ENCODE measurements at places on chromosomes 6 and 20.

DNA sequence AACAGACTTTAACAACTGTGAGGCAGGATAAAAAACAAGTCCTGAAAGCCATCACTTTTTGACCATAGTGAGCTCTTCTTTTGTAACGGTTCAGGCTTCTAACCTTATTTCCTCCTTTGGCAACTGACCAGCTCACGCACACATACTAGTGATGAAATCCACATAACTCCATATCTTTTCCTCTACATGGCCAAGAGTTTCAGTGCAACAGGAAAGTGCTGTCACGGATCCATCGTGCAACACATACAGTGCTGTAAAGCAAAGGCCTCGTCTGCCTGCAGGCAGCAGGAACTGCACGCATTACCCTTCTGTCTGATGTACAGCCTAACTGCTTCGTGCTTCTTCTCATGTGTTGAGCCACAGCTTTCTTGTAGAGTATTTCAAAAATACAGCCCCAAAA is 108.5 kb downstream of the EPM2A start:
- DNase-seq = no peak

GRCh38 chr20:37839955-37840354 is 63.0 kb upstream of the VSTM2L start:
- no peak for DNase-seq

GRCh38 chr6:571892-572291 is 85.0 kb downstream of the HUS1B start:
- no peak for DNase-seq

DNA sequence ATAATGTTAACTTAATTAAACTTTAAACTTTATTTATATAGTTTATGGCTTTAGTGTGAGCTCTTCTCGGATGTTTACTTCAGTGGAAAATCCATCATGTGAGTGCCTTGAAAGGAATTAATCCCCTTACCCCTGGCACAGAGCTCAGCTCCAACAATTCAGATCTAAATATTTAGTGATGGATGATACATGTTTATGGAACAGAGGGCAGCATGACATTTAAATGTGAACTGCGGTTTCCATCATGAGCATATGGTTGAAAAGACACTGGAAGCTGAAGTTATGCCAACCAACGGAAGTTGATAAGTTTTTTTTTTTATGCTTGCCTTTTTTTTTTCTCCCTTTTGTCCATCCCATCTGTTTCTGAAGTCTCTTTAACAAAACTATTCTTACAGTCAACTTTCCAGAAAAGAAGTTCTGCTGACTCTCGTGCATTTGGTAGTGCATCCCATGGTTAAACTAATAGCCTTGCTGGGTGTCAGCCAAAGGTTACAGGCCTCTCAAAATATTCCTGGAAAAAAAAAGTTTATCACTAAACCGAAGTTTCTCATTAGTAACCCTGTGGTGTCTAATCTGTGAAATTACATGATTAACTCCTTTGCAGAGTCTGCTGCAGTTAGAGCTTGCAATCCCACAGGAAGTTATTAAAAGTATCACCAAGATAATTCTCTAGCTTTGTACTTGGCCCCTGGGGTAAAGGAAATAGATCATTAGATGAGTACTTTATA is 243.9 kb upstream of the TCF21 start:
- no peak for DNase-seq

- DNase-seq = no peak
Observed at GRCh38 chr6:133817460-133818047, 71.4 kb upstream of the TCF21 start.

- DNase-seq = no peak
Observed at GRCh38 chr20:63917811-63918210, 22.9 kb downstream of the DNAJC5 start.

- DNase-seq = no peak
Observed at GRCh38 chr6:1313767-1314503, 2.0 kb downstream of the FOXQ1 start.

GRCh38 chr20:37299718-37300528 is 10.5 kb downstream of the MANBAL start:
- DNase-seq = no peak

- no peak for DNase-seq
Observed at GRCh38 chr20:4946986-4947385, 54.3 kb downstream of the SLC23A2 start.

DNA sequence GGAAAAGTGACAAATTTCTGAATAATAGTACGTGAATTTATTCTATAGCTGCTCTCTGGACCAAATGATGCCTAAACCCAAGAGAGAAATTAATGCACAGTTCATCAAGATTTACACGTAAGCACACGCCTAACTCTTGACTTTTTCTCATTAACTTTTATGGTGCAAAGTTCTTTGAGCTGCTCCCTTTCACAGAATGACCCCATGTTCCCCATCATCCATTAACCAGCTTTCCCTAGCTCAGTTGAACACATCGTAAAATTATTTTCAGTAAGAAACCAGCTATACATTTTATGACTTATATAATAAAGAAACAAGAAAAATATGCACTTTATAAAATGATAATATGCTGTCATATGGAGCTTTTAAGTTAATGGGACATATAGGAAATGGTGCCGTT is 54.3 kb downstream of the ID4 start:
- no peak for DNase-seq

GRCh38 chr6:25833136-25833535 is 1.3 kb upstream of the SLC17A1 start:
- no peak for DNase-seq

DNA sequence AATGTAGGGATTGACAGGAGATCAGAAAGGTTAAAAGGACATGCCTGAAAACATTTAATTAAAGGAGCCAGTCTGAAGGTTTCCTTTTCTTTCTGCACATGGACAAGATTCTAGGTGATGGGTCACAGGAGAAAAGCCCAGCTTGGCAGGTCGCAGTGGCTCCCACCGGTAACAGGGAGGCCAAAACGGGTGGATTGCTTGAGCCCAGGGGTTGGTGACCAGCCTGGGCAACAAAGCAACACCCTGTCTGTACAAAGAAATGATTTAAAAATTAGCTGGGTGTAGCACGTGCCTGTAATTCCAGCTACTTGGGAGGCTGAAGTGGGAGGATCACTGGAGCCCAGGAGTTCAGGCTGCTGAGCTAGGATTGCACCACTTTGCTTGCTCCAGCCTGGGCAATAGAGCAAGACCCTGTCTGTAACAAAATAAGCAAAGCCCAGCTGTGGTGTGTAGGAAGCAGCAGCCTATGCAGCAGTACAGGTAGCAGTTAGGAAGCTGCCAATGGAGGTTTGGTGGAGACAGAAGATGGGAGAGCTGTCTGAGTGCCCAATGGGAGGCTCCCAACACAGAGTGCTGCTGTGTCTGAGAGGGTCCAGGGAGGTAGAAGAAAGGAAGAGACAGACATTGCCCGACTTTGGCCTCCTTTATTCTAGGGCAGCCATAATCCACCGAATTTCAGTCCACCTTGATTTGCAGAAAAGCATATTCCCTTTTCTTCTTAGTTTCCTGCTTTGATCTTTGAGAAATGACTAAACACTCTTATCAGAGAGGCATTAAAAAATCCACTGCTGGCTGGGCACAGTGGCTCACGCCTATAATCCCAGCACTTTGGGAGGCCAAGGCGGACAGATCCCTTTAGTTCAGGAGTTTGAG is 7.1 kb upstream of the AP5S1 start:
- DNase-seq = no peak

- DNase-seq = no peak
Observed at GRCh38 chr6:38572186-38572813, 67.4 kb downstream of the BTBD9 start.

DNA sequence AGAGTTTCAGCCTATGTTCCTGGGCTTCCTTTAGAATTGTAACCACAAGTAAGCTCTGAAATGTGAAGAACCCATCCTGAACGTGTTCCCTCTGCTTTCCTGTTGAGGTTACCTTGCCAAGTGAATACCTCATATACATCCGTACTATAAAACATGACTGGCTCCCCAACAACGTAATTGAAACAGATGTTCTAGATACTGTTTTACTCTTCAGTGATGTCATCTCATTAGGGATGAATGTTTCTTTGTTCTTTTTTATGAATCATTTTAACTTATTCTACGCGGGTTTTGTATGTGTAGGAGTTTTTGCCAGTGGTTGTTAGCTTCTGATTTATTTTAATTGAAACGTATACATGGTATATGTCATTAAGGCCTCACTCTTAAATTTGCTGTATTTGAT is 166.8 kb downstream of the SAMD5 start:
- no peak for DNase-seq

- DNase-seq = no peak
Observed at GRCh38 chr6:119856136-119856535, 506.6 kb upstream of the MAN1A1 start.

DNA sequence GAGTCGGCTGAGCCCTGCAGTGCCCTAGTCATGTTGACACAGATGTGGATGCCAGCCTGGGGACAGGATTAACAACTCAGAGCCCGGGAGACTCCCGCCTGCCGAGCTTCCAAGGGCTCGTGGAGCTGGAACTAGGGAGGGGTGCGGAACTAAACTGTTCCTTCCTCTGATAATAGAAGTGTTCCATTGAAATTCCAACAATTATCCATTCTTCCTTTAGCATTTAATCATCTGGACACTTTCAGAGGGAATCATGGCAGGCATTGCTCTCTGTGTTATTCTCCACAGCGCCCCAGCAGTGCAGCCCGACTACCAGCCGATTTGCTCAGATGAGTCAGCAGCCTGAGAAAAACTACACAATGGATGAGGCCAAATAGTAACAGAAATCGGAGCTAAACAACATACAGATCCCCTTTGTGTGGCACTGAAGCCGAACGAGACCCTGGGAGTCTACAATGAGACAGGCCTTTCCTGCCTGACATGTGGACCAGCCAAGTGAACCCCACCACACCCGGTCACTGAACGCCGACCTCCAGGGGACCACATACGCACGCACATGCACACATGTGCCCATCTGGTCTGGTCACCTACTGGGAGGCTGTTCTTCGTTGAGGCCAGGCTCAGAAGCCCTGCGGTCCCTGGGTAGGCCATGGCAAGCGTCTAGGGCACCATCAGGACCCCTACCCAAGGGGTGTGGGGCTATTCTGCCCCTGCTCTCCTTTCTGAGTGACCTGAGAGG is 238.4 kb upstream of the AFDN start:
- no peak for DNase-seq

GRCh38 chr6:134132494-134133141 is 80.2 kb upstream of the SLC2A12 start:
- no peak for DNase-seq

- DNase-seq = no peak
Observed at GRCh38 chr6:149031859-149032598, 285.2 kb downstream of the UST start.

- DNase-seq = no peak
Observed at GRCh38 chr6:86949771-86950170, 12.4 kb downstream of the HTR1E start.

DNA sequence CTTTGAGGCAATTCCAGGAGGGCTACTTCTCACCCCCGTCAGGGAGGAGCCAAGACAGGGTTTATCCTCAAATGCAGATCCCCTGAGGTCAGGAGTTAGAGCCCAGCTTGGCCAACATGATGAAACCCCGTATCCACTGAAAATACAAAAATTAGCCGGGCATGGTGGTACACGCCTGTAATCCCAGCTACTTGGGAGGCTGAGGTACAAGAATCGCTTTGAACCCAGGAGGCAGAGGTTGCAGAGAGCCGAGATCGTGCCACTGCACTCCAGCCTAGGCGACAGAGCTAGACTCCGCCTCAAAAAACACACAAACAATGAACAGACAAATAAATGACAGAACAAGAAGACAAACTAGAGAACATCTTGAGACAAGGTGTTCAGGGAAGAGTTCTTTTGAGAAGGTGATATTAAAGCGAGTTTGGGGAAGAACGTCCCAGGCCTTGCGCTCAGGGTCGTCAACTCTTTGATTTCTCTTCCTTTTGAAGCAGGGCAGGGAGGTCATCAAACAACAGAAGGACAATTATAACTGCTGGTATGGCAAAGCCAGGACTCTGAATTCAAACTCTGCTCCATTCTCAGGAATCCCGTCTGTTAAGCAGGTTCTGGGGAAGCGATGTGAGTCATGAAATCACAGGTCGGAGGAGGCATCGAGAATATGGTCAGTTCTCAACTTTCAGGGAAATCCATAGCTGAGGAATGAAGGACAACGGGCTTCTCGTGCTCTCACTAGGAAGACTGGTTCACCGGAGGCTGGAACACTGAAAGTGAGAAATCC is 1.4 kb upstream of the RALY start:
- DNase-seq = no peak

GRCh38 chr6:19860235-19860877 is 23.2 kb downstream of the ID4 start:
- DNase-seq = no peak

DNA sequence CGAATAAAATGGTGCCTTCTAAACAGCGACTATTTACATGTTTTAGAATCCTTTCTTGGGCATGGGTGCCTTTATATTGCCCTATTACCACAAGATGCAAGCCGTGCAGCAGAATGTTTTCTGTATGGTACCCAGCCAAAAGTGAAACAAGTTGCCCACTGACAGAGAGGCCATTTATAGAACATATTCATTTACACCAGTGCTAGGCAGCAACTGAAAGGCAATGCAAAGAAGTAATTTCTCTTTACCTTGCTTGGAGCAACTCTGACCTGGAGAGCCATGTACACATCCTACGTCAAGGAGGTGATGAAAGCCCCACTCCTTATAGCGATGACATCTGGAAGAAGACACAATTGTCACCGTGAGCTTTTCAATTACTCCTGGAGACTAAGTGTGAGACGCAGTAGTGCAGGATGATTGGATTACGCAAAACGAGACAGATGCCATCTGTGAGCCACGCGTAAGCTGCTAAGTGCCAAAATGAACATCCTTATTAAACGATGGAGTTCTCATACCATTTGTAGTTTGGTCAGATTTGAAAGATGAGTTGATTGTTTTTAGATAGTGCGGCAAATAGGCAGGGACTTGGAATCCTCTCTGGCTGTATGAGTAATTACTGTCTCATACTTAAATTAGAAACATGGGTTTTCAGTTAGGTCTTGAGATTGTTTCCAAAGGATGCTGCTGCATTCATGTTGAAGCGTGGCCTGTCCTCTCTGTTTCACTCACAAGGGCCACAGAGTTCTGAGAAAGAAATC is at the start of gene TMEM244:
TSS of gene TMEM244 (minus strand) at position 408 of the 758 bp plus-strand sequence. CDS start at position 281, 127 bp downstream.
- DNase-seq = no peak

DNA sequence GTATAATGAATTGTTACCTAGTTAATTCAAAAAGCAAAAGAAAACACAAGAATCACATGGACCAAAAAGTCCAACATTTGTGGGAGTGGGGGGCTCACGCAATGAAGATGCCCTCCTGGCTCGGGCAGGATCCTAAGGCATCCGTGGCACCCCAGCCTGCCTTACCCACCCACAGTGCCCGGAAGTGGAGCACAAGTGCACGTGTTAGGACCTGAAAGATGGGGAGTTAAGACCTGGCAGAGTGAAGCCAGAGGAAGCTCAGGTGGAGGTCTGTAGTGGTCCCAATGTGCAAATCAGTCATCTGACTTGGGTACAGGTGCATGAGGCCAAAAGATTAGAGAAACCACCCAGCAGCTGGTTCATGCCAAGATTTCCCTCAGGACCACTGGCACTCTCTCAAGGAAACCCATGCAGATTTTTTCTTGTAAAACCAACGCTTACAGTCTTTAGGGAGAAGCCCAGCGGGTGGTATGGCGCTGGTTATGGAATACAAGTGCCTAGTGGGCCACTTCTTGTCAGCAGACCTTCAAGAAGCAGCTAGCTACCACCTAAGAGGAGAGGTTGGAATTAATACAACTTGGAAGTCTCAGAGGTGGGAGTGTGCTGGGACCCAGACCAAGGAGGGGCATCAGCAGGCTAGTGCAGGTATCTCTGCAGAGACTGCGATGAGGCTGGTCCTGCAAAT is 42.1 kb downstream of the BFSP1 start:
- DNase-seq = no peak
